ENCODE measurements at places on chromosomes 2 and 18. TPM values are rescaled to one million over a fixed set of nuclear protein-coding genes. Genes with fewer than 3 reads are reported as not detected.
A peak's percentile ranks its signal among the peaks of the same experiment; 100 is the strongest.

GRCh38 chr18:77551055-77551454 is 301.4 kb downstream of the GALR1 start:
- H3K36me3 ChIP-seq = no peaks in the 10 kb centered on the region
- no peak overlapping the region for H3K27ac ChIP-seq
- H3K4me3 ChIP-seq = no peak overlapping the region
- no peaks in the 10 kb centered on the region for H3K4me1 ChIP-seq
- H3K27me3 ChIP-seq = peaks cover 9% of the 10 kb centered on the region

GRCh38 chr2:81542119-81542518 is 1237.6 kb upstream of the LRRTM1 start:
- no peak overlapping the region for H3K27ac ChIP-seq
- H3K27me3 ChIP-seq = no peaks in the 10 kb centered on the region
- H3K4me3 ChIP-seq = no peak overlapping the region
- H3K4me1 ChIP-seq = no peaks in the 10 kb centered on the region
- H3K36me3 ChIP-seq = no peaks in the 10 kb centered on the region
- no peak for ATAC-seq

- H3K27ac ChIP-seq = no peak overlapping the region
- no peak overlapping the region for H3K4me3 ChIP-seq
- no peaks in the 10 kb centered on the region for H3K4me1 ChIP-seq
- H3K36me3 ChIP-seq = no peaks in the 10 kb centered on the region
These were observed 340.6 kb downstream of the DYSF start for GRCh38 chr2:71793926-71794325.

GRCh38 chr2:230658877-230659652 is 53.6 kb upstream of the CAB39 start:
- H3K4me1 ChIP-seq = peaks cover 65% of the 10 kb centered on the region
- H3K27ac ChIP-seq = peak overlapping the region; percentile 91
- peak overlapping the region; percentile 83 for H3K4me3 ChIP-seq

- peaks cover 12% of the 10 kb centered on the region for H3K4me1 ChIP-seq
- H3K36me3 ChIP-seq = peaks cover 56% of the 10 kb centered on the region
- H3K27me3 ChIP-seq = no peaks in the 10 kb centered on the region
- no peak for ATAC-seq
- H3K27ac ChIP-seq = peak overlapping the region; percentile 84
These were observed 1.9 kb upstream of the ZFP36L2 start for GRCh38 chr2:43228321-43228751.

- H3K36me3 ChIP-seq = no peaks in the 10 kb centered on the region
- no peak for ATAC-seq
- no peaks in the 10 kb centered on the region for H3K4me1 ChIP-seq
- H3K27me3 ChIP-seq = peaks cover 4% of the 10 kb centered on the region
These were observed 108.4 kb downstream of the GATA6 start for GRCh38 chr18:22277758-22278157.

- H3K36me3 ChIP-seq = peaks cover 82% of the 10 kb centered on the region
- no peak overlapping the region for H3K4me3 ChIP-seq
- H3K4me1 ChIP-seq = peaks cover 17% of the 10 kb centered on the region
- no peaks in the 10 kb centered on the region for H3K27me3 ChIP-seq
- ATAC-seq = no peak
- no peak overlapping the region for H3K27ac ChIP-seq
These were observed 72.3 kb downstream of the TANK start for GRCh38 chr2:161232571-161232970.

- H3K4me3 ChIP-seq = no peak overlapping the region
- ATAC-seq = no peak
- H3K4me1 ChIP-seq = no peaks in the 10 kb centered on the region
These were observed 1184.9 kb upstream of the ACVR2A start for GRCh38 chr2:146659976-146660375.

Gene HOXD13
- not detected for total RNA-seq

Gene PSMA8
- total RNA-seq = 0.58 TPM

Gene CXCR1
- not detected for total RNA-seq

Gene SH2D6
- total RNA-seq = 0.66 TPM

Gene SERPINB7
- total RNA-seq = not detected

All from activated T-helper 17 cell treated with anti-CD3 and anti-CD28 coated beads, Interleukin-2, amount 50 U/mL, for 72 hours (primary cell).